ENCODE measurements at places on chromosomes 5 and 9.

DNA sequence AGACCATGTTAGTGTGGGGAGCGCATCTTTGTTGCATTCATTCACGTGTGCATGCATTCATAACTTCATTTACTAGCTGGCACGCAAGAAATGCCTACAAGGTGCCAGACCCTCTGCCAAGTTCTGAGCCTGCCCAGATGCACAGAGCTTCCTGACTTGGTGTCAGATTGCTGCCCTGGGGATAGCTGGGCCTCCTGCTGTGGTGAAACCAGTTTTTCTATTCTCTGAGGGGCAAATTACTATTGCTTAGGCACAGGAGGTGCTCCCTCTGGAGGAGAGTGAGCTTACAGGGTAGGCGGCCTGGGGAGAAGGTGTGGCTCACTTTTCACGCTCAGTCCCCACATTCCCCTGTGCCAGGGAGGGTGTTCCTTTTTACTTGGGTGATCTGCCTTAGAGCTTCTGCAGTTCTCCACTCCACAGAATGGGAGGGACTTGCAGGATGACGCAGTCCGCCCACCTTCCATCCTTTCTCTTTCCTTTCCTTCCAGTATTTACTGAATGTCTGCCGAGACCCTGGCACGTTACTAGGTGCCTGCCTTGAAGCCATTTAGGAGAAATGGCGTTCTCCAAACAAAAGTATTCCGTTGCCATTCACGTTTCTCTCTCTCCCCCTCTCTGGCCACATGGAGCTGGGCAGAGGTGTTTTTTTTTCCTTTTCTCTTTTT lies 27.9 kb upstream of the CTNNA1 start:
- peak; percentile 82 for DNase-seq

DNA sequence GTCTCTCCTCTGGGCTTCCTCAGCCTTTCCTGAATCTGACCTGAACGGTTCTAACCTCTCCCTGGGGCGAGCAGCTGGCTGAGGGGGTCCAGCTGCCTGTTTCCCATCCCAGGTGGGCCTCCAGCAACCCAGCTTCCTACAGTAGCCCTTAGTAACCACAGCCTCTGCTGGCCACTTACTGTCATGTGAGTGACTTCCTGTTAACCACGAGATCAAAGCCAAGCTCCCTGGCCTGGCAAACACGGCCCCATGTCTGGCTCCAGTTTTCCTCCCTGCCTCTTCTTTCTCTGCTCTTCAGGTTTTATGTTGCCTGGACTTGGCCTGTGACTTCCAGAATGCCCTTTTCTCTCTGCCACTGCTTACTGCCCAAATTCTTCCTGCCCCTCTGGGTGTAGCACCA lies 47.2 kb upstream of the DAB2IP start:
- peak; percentile 52 for DNase-seq

DNA sequence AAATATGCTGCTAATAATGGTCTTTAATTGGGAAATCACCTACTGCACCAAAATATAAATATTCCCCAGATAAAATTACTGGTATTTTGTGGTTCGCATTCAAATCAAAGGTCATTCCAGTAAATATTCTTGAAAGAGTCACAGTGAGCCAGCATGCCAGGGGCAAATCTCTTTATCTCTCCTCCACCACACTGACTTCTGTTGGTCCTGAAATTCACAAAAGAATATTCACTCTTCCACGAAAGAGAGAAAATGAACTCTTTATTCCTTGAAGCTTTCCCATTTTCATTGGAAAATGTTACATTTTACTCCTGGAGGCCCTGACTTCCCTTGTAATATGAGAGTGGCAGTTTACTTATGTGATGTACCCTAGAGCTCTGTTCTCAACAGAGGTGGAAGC lies 39.7 kb downstream of the ZNF366 start:
- no peak for DNase-seq

DNA sequence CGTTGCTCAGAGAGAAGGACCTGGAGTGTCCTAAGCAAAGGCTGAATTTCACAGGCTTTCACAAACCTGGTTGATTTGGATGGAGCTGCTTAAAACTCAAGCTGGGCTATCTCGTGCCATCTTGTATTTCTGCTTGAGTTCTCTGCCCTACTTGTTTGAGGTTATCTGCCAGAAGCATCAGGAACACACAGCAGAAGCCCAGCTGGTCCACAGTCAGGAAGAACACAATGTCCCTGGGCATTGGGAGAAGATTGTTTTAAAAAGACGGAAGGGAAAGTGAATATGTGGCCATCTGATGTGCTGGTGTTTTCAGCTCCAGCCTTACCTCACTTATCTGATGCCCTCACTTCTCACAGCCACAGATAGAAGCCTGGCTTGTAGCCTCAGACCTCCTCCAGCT lies 32.9 kb upstream of the SLC36A1 start:
- DNase-seq = no peak

GRCh38 chr9:101028346-101029314 lies at the start of gene PLPPR1:
Gene PLPPR1, plus strand, starts transcription at chr9:101028727.
- DNase-seq = peak; percentile 71

DNA sequence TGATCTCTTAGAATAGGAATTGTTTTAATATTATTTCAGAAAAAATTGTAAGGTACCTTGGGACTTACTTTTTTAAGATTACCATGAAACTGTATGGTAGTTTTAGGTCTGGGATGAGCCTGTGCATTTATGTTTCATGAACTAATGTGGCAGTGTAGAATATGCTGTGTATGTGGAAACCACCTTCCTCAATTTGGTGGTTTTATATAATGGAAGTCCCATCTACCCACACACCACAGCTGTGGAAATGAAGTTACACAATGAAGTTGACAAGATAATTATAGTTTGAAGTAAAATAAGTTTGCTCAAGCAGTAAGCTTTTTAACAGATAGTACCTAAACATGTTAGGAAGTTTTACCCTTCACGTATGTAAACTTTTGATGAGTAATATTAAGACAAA lies 24.4 kb downstream of the WDR36 start:
- DNase-seq = no peak

DNA sequence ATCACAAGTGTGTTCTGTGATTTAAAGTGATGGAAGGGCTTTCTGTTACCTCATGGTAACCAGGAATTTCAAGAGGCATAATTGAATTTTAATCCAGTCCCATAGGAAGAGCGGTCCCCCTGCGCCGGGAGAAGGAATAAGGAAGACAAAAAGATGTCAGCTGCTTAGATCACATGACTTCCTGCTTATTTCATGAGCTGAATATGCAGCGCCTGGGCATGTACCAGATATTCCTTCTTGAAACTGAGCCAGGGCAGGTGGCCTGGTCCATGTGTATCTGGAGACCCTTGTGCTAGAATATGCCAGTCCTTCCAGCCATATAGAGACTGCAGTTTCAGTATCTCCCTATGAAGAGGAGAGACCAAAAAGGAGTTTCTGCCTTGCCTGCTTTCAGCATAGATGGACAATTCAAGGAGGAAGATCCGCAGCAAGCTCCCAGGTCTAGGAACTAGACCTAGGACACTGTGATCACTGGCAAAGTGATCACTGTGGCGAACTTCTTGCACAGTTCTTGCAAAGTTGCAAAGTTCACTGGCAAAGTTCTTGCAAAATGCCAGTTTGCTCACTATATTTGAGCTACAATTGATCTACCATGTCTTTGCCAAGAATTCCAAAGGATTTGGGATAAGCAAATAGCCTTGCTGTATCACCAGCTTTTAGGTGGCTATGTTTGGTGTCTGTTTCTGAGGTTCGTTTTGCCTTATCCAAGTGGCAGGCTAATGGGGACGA lies 102.9 kb upstream of the PHYKPL start:
- DNase-seq = no peak

- DNase-seq = no peak
These were observed 19.9 kb upstream of the SLC6A3 start for GRCh38 chr5:1465117-1465516.

DNA sequence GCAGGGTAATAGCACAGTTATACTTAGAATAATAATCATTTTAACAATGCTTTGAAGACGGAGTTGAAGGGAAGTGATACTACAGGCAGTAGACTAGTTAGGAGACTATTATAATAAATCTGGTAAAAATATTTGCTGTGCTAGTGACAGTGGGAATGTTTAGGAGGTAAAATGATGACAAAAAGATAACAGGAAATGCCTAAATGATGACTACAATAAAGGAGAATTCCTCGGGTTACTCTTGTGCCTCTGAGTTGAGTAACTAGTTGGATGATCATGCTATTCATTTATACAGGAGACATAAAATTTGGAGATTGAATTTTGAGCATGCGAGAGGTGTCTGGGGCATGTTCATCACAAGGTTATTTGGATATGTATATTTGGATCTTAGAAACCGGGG lies 32.2 kb upstream of the PAM start:
- no peak for DNase-seq

DNA sequence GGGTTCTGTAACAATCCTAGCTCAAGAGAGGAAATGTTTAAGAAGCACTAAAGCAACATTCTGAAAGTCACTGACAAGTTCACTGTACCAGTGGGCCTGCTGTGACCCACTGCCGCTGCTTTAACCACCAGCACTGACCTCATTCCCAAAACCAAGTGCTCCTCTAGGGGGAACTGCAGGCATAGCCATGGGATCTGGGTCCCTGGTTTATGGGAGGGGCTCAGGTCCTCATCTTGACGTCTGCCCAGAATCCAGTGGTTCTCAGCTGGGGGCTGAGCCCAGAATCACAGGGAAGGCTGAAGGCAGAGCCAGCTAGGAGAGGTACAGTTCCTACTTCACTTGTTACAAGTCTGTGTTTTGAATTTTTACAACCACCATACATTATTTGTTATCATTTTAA lies 36.1 kb upstream of the SLC2A8 start:
- no peak for DNase-seq

GRCh38 chr9:105064248-105065097 lies 136.5 kb upstream of the ABCA1 start:
- peak; percentile 96 for DNase-seq

DNA sequence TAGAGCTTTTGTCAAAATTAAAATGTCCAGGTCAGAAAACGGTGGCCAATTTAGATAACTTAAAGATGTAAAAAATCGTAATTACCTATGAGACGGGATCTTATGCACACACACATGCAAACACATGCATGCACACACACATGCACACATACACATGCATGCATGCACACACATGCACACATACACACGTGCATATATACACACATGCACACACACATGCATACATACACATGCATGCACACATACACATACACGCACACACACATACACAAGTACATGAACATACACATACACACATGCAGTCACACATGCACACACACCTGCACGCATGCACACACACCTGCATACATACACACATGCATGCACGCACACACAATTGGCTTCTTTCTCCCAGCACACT lies 362.0 kb downstream of the IRX1 start:
- no peak for DNase-seq

DNA sequence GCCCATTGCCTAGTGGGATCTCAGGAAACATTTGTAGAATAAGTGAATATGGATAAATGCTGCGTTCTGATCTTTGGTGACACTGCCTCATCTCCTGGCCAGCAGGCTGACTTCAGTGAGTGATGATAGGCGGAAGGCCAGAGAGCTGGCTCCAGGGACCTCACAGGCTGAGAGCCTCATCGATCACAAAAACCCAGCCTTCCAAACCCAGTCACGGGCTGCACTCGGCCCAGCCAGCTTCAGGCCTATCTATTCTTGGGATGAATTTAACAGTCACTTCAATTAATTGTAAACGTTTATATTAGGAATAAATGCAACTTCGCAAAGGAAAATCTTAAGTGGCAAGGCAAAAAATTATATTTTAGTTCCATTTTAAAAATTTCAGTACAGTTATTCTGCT lies 201.6 kb downstream of the IRX2 start:
- no peak for DNase-seq
